ENCODE measurements at places on chromosomes 11 and 22. TPM values are rescaled to one million over a fixed set of nuclear protein-coding genes. Genes with fewer than 3 reads are reported as not detected.

The ANO9 gene
- total RNA-seq, result not detected

The IFITM10 gene
- total RNA-seq, result not detected

The RAB1B gene
- total RNA-seq, result 128 TPM

The SEPTIN3 gene
- 0.13 TPM for total RNA-seq

The PATE2 gene
- 0.13 TPM for total RNA-seq

The FLRT1 gene
- not detected for total RNA-seq

The RAG2 gene
- total RNA-seq, result not detected

The KBTBD3 gene
- total RNA-seq, result 5.6 TPM

The C1QTNF4 gene
- 0.43 TPM for total RNA-seq

The C11orf21 gene
- total RNA-seq, result not detected

The BBOX1 gene
- not detected for total RNA-seq

The OR5W2 gene
- total RNA-seq, result not detected

The C22orf31 gene
- not detected for total RNA-seq

The FOLR1 gene
- not detected for total RNA-seq

The KCNJ1 gene
- total RNA-seq, result under 0.01 TPM

The GLB1L2 gene
- total RNA-seq, result 0.93 TPM

The PPM1F gene
- 172 TPM for total RNA-seq

The GRM5 gene
- total RNA-seq, result 0.13 TPM

The TOMM22 gene
- total RNA-seq, result 120 TPM

The CNIH2 gene
- 0.13 TPM for total RNA-seq

The ELFN2 gene
- total RNA-seq, result under 0.01 TPM

The MYO7A gene
- total RNA-seq, result 0.27 TPM

The NPTXR gene
- total RNA-seq, result 1.3 TPM

The SCGB2A2 gene
- not detected for total RNA-seq

The OR8B3 gene
- total RNA-seq, result not detected

The PNPLA3 gene
- 6.4 TPM for total RNA-seq

The NLRP14 gene
- 0.53 TPM for total RNA-seq

The POU2AF2 gene
- not detected for total RNA-seq

The OR52E6 gene
- total RNA-seq, result not detected

The LYVE1 gene
- total RNA-seq, result 3.9 TPM

The SUSD2 gene
- 0.13 TPM for total RNA-seq

The VPS11 gene
- total RNA-seq, result 23.1 TPM

The LSP1 gene
- not detected for total RNA-seq

The PLAAT4 gene
- total RNA-seq, result 1.7 TPM

The TBX1 gene
- 1.9 TPM for total RNA-seq

The TRIM49 gene
- not detected for total RNA-seq

The GGT1 gene
- 0.57 TPM for total RNA-seq

The MTFP1 gene
- total RNA-seq, result 30.1 TPM

The USH1C gene
- total RNA-seq, result not detected

The INS gene
- not detected for total RNA-seq

The BTBD18 gene
- not detected for total RNA-seq

The MIAT gene
- total RNA-seq, result 0.66 TPM

The PATE4 gene
- total RNA-seq, result not detected

The VSIG2 gene
- total RNA-seq, result 0.27 TPM

The PANX2 gene
- total RNA-seq, result 1.7 TPM

The CDC45 gene
- total RNA-seq, result 32.7 TPM

The ANO1 gene
- total RNA-seq, result 0.27 TPM

The DBX1 gene
- total RNA-seq, result not detected

The CHST1 gene
- total RNA-seq, result 58.4 TPM

The LRRC74B gene
- not detected for total RNA-seq

The OR2AG2 gene
- total RNA-seq, result 0.43 TPM

The SLC5A1 gene
- not detected for total RNA-seq

The TRIM66 gene
- total RNA-seq, result 4.4 TPM

The P2RX3 gene
- total RNA-seq, result not detected
